ENCODE measurements at places on chromosomes 12 and 14.

- DNase-seq = no peak
These were observed 250.9 kb upstream of the CRY1 start for GRCh38 chr12:107344035-107344808.

DNA sequence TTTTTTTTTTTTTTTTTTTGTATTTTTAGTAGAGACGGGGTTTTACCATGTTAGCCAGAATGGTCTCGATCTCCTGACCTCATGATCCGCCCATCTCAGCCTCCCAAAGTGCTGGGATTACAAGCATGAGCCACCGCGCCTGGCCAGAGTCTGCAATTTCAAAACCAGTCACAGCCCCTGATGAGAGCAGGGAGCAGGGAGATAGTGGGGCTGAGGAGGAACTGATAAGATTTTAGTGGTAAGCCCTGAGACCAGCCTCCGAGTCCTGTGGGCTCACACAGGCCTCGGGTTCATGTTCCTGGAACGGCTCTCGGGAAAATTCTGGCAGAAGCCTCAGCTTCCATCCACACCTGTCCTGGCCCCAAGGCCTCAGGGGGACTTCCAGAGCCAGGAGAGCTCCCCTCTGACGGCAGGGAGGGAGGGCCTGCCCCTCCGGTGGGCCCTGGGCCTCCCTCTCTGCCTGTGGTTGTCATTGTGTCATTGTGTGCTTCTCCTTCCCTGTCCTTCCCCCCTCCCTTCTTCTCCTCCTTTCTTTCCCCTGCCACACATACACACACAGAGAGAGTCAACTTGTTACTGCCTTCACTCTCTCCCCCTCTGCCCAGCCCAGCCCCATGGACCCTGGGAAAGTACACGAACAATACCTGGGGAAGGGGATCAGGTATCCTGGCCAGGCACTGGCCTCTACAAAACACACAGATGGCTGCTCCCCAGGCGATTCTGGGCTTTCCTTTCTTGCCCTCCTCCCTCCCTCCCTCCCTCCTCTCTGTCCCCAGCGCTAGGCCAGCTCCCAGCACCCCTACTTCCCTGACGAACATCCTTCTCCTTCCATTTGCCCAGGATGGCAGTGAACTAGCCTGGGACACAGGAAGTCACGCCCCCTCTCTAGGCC is 294.1 kb downstream of the DPF3 start:
- no peak for DNase-seq

GRCh38 chr12:22447223-22447622 is 97.1 kb downstream of the C2CD5 start:
- DNase-seq = no peak

GRCh38 chr14:72128629-72129028 is 196.4 kb downstream of the RGS6 start:
- DNase-seq = no peak

DNA sequence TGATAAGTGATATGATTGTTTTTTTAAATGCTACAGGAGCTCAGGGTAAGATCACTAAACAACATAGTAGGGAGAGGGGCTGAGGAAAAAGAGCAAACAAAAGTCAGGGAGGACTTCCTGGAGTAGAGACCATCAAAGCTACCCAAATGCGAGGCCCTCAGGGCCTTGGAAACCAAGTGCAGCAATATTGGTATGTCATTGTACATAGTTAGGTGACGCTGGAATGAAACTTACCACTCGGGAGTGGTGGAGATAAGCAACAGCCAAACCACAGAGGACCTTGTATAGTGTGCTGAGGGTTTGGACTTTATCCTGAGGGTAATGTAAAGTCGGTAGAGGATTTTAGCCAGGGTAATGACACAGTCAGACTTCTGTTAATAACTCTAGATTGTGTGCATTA is 13.8 kb downstream of the KITLG start:
- DNase-seq = no peak

DNA sequence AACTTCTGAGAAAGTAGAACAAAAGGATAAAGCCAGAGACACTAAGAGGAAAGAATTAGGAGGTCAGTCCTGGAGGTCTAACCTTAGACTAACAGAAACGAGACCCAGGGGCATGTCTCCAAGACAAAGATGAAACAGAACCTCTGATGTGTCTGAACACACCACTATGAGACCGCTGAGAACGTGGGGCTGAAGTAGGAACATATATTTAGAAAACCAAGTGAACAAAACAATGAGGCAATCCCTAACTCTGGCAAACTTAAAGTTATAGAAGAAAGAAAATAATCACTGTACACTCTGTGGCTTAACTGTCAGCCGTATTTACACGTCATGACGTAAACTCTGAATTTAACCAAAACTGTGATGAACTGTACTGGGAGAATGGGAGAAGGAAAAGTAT is 17.9 kb downstream of the KCTD10 start:
- DNase-seq = no peak

GRCh38 chr12:52180971-52181628 is 10.7 kb downstream of the KRT80 start:
- no peak for DNase-seq

DNA sequence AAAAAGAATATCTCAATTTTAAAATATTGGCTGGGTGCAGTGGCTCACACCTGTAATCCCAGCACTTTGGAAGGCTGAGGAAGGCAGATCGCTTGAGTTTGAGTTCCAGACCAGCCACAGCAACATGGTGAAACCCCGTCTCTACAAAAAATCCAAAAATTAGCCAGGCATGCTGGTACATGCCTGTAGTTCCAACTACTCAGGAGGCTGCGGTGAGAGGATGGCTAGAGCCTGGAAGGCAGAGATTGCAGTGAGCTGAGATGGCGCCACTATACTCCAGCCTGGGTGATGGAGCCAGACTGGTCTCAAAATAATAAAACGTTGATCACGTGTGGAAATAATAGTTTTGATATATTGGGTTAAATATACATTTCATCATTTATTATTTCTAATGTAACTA is 5.7 kb downstream of the MTRFR start:
- DNase-seq = no peak

GRCh38 chr12:109358154-109358869 is 10.6 kb downstream of the MYO1H start:
- no peak for DNase-seq

GRCh38 chr14:29149798-29150197 is 383.2 kb downstream of the FOXG1 start:
- DNase-seq = no peak

DNA sequence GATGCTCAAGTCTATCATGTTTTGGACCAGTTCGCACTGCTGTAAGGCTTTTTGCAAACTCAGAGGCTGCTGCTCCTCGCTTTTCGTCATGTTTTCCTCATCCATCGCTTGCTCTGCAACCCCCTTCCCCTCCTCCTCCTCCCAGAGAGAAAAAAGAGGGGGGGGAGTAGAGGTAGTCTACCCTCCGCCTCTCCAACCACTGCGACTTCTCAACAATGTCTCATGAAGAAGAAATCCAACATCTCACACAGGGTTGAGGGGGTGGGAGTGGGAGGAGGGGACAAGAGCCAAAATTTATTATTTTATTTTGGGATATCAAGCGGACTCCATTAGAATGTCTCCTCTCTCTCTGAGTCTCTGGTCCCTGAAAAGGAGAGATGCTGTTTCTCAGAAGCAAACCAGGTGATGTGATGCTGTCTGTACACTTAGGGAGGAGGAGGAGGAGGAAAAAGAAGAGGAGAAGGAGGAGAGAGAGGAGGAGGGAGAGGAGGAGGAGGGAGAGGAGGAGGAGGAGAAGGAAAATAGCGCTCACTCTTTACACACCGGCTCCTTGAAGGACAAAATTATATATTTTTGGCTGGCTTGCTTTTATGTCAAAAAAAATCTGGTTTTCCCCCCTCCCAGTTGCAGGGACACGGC is 520 bp downstream of the KSR2 start:
- DNase-seq = no peak

- DNase-seq = no peak
These were observed 2.3 kb upstream of the SPATS2 start for GRCh38 chr12:49364989-49365388.

GRCh38 chr12:109741970-109742703 is 28.5 kb downstream of the FAM222A start:
- no peak for DNase-seq

GRCh38 chr14:76168531-76168930 is 16.8 kb downstream of the GPATCH2L start:
- no peak for DNase-seq

- DNase-seq = no peak
These were observed 10.0 kb downstream of the STAC3 start for GRCh38 chr12:57240926-57241401.

- DNase-seq = no peak
These were observed 193.9 kb downstream of the EMP1 start for GRCh38 chr12:13390381-13390861.

Data from activated T-helper 1 cell treated with Interleukin-2 at 50 U/mL for 16 hours (primary cell).